Activated naive CD8-positive, alpha-beta T cell treated with anti-CD3 and anti-CD28 coated beads, Interleukin-2, amount 50 U/mL, for 16 hours (primary cell): ENCODE measurements at places on chromosomes 5 and 9.

DNA sequence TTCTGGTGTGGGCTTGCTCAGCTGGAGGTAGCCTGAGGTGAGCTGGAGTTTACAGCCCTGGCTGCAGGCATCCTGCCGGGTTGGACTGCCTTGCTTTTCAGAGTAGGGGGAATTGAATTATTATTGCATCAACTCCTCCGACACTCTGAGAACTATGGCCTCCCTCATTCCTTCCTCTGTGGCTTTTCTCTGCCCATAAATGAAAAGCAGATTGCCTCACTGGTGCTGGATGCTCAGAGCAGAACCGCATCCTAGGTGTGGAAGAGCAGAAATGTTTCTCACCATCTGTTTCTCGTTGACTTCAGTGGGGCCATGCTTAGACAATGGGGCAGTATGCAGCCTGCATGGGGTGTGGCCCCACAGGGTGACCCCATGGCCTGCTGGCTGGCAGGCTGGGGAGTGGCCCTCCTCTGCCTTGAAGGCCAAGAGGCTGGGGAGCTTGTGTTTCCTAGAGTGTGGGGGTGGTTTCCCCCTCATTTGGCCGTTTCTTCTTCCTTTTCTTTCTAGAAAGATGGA lies 27.3 kb upstream of the TGFBI start:
- no peak for DNase-seq

DNA sequence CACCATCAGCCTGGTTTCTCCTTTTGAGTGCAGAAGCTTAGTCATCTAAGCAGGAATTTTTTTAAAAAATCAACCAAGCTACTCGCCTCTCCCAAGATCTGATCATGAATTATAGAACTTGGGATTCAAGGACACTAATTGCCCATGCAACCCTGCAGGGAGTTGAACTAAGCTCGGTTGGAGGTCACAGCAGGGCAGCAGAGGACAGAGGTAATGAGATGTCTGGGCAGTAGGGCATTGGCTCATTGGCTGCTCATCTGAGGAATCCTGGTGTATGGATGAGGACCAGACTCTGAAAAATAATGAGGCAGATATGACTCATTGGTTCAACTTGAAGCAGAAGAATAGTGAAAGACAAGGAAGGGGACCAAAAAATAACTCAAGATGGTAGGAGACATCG lies 111.8 kb upstream of the TLE1 start:
- no peak for DNase-seq

- no peak for DNase-seq
Observed at GRCh38 chr5:168793841-168794837, 215.0 kb upstream of the PANK3 start.

DNA sequence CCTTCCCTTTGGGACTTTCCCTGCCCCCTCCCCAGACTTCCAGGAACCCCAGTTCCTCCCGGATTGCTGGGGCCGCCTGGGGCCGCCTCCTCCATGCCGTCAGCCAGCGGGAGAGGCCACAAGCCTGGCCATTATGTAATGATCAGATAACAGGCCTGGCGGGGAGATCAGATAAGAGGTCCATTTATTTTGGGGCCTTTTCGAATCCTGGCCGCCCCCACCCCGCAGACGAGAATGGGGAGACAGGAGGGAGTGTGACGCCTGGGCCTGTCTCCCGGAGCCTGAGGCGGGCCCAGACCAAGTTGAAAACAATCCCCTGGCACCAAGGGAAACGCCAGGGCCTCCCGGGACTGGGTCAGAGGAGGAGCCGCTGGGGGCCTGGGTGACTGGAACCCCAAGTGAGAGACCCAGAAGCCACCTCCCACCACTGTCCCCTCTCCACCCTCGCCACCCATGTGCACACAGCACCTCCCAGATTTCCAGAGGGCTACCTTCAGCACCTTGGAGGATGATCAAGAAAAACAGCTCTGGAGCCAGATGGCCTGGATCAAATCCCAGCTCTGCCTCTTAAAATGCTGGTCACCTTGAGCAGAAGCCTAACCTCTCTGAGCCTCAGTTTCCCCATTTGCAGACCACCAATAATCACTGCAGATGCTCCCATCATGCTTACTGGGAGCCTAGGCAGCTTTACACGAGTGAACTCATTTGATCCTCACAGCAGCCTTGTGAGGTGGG lies 7.8 kb downstream of the ENG start:
- no peak for DNase-seq

DNA sequence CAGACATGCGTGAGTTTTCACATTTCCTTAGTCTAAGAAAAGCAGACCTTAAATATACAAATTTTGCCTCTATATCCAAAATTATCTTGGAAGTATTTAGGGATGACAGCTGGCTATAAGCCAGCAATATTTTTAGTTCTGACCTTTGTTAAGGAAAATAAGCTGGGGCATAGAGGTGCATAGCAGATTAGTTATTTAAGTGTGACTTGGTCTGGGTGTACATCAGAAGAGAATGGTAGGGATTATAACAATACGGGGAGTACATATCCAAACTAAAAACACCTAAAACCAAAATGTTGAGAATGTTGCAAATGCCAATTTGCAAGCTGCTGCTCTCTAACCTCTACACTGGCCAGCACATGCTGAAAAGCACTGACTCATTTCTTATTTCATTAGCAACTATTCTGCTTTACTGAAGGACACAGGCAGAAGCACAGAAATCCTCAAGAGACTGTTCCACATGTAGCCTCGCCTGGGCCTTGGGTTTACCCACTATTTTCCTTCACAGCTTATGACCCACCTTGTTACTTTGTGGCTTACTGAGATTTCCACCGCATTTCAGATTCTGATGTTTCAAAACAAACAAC lies 22.3 kb downstream of the LEAP2 start:
- no peak for DNase-seq

DNA sequence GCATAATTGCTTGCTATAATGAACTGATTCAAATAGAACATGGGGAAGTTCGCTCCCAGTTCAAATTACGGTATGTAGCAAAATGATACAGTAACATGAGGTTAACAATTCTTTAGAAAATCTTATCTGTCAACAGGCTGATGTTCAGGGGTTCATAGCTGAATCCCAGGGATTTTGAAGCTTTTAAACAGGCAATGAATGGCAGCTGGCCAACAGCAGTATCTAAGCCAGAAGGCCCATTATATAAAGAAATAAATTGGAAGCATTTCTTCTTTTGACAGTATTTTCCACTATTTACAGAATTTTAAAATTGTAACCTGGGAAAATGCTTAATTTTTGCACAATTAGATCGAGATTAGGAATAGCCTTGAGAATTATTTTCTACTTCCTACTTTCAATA lies 126.8 kb downstream of the PDE8B start:
- no peak for DNase-seq

DNA sequence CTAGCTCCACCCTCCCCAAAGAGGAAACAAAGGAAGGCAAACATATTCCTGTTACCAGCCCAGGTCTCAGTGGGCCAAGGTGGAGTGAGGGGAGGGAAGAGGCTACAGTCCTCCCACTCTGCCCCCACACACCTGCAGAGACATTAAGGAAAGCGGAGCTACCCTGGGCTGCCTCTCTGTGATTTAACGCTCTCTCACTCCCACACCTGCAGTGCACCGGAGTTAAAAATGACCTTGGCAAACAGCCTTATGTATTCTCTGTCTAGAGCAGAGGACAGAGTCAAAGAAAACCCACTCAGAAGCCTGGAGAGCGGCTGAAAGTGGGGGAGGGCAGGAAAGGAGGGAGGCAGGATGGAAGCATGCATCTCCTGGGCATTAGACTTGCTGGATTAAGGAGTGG lies 32.7 kb downstream of the KCNIP1 start:
- DNase-seq, result no peak

- DNase-seq, result no peak
Observed at GRCh38 chr5:133799571-133800237, 168.7 kb downstream of the C5orf15 start.

DNA sequence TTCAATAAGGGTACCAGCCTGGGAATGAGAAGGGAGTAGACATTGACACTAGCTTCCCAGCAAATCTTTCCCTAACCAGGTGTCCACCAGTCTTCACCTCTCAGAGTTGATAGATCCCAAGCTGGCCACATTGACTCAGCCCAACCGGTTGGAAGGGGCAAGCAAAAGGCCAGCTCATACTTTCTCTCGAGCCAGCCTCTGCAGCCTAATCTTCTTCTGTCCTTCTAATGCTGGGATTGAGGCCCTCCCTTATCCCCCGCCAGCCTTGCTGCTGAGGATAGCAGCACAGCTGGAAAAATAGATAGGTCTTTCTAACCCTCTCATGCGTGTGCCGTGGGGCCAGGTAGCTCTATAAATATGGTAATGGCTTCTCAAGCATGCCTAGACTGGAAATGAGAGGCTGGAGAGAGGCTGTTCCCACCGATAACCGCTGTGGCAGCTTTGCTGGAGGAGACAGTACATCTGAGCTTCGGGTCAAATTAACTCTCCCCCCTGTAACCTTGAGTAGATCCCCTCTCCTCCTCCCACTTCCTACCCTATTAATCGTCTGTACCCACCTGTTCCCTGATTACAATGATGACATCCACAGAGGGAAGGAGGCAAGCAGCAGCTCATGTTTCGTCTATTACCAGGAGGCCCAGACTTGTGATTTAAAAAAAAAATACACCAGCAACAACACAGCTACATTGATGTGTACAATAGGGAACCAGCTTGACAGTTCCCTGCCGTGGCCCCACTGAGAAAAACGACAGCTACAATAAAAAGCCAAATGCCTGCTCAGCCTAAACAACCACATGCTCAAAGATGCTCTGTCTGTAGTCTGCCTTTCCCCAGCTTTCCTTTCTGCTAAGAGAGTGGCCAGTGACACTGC lies 219.9 kb upstream of the BRINP1 start:
- DNase-seq, result no peak

DNA sequence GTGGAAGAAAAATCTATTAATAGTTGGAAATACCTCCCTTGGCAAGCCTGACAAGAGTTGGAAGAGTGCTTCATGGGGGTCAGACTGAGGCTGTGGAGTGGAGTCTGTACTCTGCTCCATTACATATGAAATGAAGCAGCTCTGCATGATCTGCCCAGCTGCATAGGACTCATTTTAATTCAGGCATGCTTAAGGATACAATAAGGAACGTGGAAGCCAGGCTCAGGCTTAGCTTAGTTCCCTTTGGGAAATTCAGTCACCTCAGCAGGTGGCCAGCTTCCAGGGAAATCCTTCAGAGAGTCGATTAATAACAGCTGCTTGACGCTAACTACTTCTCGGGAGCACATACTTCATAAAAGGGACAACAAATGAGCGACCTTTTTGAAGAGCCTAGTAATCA lies 1672.9 kb upstream of the WWC1 start:
- no peak for DNase-seq

DNA sequence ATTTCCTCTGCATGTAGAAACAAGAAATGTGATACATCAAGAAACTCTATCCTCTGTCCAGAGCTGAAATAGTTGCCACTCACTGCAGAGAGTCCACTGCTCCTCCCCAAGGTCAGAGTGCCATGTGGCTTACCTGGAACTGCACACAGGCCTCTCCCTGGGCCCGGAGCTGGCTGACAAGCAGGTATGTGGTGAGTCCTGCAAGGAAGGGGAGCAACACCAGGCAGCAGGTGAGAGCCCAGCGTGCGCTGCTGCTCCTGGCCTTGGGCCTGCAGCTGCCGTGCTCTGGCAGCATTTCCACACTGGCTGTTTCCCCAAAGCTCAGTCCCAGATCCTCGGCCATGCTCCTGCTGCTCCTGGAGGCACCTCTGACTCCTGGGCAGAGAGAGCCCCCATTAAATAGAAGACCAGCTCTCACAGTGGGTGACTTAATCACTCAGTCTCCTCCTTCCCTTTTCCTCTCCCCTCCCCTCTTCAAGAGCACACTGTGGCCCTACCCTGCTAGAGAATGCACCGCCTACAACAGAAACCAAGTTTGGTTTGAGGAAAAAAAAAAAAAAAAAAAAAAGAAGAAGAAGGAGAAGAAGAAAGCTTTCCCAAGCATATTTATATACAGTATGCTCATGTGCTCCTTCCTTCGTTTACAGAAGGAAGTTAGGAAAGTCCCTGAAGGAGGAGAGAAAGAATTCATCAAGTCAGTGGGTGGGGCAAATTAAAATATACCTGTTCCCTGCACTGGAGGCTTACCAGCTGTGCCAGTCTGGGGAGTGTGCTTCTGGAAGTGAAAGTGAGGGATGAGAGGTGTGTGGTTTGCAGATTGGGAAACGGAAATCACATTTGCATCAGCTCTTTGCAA lies at the start of gene TNFSF15:
TNFSF15 (minus strand) TSS at position 370 of the 856 bp plus-strand sequence; CDS start at position 343, 27 bp downstream.
- DNase-seq, result no peak

DNA sequence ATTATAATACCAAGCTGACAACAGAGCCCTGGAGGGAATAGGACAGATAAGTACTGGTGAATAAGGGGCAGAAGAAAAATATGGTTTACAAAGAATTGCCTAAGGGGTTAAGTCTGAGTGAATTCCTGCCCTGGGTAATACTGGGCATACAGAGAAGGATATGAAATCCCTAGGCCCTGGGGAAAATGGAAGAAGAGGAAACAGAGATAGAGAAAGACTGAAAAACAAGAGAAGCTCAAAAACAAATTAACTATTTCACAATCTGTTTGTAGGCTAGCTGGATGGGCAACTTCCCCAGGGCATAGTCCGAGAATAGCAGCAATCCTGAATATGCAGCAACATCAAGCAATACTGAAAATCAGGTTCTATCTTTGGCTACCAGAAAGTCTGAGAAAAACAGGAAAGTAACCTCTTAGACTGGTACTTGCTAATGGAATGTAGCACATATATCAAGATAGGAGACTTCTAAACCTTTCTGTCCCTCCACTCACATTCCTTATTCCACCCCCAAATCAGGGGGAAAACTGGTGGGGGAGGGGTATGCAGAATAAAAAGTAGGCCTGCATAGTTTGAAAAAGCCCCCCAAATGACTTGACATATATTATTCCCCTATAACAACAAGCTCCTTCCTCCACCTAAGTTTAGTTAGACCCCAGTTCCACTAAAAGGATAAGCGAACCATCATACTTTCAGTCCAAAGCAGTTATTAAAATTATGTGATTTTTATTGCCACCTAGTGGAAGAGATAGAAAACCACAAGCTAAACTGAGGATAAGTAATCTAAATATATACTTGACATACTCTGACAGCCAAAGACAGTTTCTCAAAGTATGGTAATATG lies 20.6 kb downstream of the SLC38A9 start:
- DNase-seq, result no peak

GRCh38 chr5:96431376-96432187 lies 1.5 kb downstream of the PCSK1 start:
- DNase-seq, result no peak

DNA sequence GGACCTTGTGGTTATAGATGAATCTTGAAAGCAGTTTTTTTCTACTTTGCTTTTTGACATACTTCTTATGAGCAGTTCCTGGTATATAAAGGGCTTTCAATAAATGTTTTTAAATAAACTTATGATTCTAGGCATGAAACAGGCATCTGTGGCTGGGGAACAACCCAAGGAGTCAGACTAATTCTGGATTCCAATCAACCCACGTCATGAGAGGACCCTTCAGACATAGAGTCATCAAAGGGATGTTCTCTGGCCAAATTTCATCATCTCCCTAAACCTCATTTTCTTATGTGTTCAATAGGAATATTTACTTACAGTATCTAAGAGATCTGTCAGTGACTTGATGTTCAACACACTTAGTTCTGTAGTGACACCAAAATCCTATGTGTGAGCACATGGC lies 243.8 kb upstream of the ZNF462 start:
- no peak for DNase-seq

GRCh38 chr9:34647651-34648050 lies 1.2 kb downstream of the GALT start:
- DNase-seq, result no peak

- no peak for DNase-seq
Observed at GRCh38 chr5:14720236-14720923, 55.9 kb downstream of the OTULIN start.

- DNase-seq, result peak; percentile 3
Observed at GRCh38 chr9:21624675-21625644, 142.8 kb upstream of the IFNE start.

- DNase-seq, result no peak
Observed at GRCh38 chr5:111966290-111966689, 209.3 kb upstream of the NREP start.

- DNase-seq, result no peak
Observed at GRCh38 chr9:96183751-96184150, 118.2 kb downstream of the HSD17B3 start.
